ENCODE measurements at places on chromosomes 6 and 20.

DNA sequence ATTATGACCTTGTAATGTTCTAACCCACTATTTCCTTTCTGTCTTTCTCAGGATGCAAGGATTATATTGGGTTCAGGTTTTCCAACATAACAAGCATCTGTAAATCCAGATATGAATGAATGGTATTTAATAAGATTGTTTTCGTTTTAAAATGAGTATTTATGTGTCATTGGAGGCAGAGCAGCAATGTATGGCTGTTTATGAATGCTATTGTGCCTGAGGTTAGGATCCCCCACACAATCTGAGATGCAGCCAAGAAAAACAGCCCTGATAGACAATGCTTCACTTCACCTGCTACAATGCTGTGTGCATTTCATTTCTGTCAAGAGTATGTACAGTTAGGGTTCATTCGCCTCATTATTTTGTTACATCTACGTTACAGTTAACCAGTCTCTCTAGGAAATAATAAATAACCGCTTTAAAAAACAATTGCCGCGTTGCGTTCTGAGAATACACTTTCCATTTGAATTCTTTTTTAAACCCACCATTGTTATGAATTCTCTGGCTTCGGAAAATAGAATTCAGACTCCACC is 19.6 kb downstream of the TFAP2A start:
- DNase-seq, result no peak

DNA sequence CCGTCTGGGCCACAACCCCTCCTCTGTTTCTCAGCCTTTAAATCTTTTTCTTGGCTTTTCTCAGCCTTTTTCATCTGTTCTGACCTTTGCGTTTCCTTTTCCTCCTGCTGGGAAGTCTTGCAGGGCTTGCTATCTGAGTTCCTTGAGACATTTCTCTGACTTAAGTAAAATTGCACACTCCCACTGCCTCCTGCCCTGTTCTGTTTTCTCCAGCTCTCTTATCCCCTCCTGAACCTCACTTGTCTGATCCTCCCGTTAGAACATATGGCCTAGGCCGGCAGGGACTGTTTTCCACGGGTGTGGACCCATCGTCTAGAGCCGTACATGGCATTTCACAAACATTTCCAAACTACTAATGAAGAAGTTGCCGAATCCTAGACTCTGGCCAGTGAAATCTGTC is 63.0 kb downstream of the ARID1B start:
- no peak for DNase-seq

GRCh38 chr20:38932457-38933120 is 6.4 kb downstream of the FAM83D start:
- DNase-seq, result peak; percentile 71

DNA sequence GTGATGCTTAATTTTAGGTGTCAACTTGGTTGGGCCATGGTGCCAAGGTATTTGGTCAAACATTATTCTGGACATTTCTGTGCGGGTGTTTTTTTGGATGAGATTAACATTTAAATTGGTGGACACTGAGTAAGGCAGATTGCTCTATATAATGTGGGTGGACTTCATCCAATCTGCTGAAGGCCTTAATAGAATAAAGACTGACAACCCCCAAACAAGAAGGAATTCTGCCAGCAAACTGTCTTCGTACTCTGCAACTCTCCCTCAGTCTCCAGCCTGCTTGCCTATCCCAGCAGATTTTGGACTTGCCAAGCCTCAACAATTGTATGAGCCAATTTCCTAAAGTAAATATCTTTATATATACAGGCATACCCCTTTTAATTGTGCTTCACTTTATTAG is 850.1 kb downstream of the TBC1D32 start:
- DNase-seq, result no peak

DNA sequence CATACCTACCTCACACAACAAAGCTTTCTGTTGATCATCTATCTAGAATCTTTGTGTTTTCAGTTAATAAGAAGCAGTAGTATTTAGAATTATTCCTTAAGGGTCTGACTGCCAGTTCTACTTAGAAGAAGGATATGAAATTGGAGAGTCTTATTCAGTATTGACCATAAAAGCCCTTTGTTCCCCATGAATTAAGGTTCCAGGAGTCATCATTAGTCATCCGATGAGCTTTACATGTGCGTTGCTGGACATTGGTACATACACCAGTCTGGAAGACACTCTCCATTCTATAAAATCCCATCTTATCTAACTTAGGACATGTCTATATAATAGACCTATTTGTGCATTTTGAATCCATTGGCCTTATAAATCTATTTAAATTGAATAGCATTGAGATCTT is 34.4 kb upstream of the RNF217 start:
- peak; percentile 59 for DNase-seq

- no peak for DNase-seq
Measured at GRCh38 chr6:27112974-27113373, 134.5 kb upstream of the PRSS16 start.

DNA sequence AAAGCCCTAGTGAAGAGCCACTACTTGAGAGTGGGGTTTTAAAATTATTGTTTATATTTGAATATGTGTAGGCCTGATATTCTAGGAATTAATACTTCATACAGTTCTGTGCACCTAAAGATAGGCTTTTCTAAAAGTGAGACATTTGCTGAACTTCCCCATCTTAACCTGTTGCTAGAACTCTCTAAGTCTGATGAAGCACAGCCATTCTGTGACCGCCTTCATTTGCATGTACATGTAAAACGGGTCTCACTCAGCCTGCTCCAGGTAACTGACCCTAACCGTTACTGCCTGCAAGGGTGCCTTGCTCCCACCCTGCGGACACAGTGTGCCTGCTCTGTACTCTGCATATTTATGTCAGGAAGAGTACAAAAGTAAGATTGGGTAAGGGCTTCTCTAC is 44.3 kb upstream of the IRF4 start:
- DNase-seq, result no peak

DNA sequence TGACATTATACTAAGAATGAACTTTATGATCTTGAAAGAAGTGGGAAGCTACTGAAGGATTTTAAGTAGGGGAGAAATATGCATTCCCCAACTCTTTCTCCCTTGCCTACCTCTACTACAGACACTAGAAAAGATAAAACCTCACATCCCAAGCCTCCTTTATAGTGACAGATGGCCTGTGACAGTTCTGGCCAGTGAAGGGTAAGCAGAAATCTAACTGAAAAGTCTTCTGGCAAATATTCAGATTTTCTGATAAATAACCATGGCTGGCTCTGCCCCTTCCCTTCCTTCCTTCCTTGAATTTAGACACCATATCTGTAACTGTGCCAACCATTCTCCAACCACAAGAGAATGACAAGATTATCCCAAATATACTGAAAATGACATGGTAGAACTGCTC is 10.2 kb upstream of the BEND6 start:
- no peak for DNase-seq

- DNase-seq, result no peak
Measured at GRCh38 chr20:37643400-37643799, 50.4 kb upstream of the CTNNBL1 start.

- DNase-seq, result no peak
Measured at GRCh38 chr6:137657351-137657911, 163.2 kb upstream of the OLIG3 start.

GRCh38 chr6:91826128-91826527 is 1239.3 kb upstream of the MAP3K7 start:
- DNase-seq, result no peak

DNA sequence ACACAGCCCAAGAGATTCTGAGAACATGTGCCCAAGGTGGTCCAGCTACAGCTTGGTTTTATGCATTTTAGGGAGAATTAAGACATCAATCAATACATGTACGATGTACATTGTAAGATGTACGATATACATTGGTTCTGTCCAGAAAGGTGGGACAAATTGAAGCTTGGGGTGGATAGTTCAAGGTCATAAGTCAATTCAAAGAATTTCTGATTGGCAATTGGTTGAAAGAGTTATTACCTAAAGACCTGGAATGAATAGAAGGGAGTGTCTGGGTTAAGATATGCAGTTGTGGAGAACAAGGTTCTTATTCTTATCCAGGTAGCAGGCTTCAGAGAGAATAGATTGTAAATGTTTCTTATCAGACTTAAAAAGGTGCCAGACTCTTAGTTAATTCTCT is 31.8 kb upstream of the LCA5 start:
- DNase-seq, result no peak

GRCh38 chr6:166293731-166294584 is 14.2 kb downstream of the PRR18 start:
- DNase-seq, result no peak

DNA sequence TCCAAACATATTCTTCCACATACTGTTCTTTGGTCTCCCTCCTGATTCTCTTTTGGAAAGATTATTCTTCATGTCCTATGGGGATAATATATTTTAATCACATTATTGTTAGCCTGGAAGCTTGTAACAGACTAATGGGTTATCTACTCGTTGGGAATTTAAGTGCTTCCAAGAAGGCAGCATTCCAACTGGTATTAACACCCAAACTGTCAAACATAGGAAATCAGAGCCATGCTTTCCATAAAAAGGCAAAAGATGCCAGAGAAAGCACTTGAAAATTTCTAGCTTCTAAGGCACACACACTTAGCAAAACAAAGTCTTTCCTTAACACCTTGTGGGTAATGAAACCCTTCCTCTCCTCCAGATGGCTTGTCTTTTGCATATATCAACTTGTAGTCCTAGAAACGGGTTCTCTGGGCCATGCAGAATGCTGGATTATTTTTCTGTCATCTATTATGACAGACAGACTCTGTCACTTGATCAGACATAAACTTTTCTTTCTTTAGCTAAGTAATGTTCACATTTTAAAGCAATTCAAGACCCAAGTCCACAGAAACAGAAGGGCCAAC is 41.5 kb downstream of the B4GALT5 start:
- no peak for DNase-seq

DNA sequence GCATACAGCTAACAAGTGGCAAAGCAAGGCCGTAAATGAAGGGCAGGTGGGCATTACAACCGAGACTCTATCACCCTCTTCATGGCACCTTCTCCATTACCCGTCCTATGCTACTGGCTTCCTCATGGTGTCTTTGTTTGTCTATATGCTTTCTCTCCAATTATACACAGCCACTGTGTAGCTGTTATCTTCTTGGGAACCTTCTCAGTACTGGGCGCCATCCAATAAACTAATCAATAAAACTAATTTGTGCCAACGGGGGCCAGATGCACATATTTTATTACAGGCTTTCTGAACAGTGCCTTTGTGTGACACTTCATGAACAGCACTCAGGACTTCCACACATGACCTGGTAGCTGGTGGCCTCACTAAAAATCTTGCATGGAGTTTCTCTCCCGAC is 149.8 kb upstream of the PCSK2 start:
- DNase-seq, result no peak

GRCh38 chr20:4855097-4855496 is 133.4 kb downstream of the PRND start:
- DNase-seq, result no peak

Data from astrocyte (in vitro differentiated cells and primary cell).